Left lobe of liver (tissue), 2 donors: ENCODE measurements at places on chromosomes 2 and 18. TPM values are rescaled to one million over a fixed set of nuclear protein-coding genes. Genes with fewer than 3 reads are reported as not detected.
A peak's percentile ranks its signal among the peaks of the same experiment; 100 is the strongest.

GALNT13 gene
- total RNA-seq = not detected

DNA sequence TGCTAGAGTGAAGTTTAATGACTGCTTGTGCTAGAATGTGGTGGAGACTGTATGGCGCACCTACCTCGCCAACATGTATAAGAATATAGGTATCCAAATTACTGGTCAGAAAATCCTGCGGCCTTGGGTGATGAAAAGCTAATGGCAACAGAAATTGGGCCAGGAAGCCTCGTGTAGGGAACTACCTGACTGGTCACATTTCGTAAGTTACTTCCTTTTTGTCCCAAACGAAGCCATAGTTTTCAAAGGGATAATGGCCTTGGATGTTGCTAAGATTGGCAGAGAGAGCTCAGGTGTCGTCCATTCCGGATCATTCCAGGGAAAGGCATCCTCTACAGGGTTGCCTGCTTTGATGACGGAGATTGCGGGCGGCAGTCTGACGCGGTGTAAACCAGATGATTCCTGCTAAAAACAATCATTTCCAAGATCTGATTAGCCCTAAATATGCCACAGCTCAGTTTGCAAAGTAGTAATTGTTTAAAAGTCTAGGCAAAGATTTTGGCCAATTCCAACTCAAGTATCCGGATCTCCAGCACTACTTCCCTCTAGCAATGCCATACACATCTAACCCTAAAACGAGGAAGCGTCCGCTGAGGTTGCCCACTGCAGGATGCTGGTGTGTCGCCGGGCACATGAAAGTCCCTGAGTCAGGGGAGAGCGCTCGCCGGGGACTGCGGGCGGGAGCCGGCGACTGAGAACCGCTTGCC is 708 bp upstream of the MALT1 start:
- DNase-seq = no peak

XRCC5 gene
- total RNA-seq = 101 TPM

- no peak for DNase-seq
Observed at GRCh38 chr18:13641551-13642439, 84.6 kb downstream of the FAM210A start.

SKA1 gene
- 0.15 TPM for total RNA-seq

MROH2A gene
- total RNA-seq = 6.6 TPM

- no peak for DNase-seq
Observed at GRCh38 chr2:126832014-126832413, 66.7 kb upstream of the TEX51 start.

DNA sequence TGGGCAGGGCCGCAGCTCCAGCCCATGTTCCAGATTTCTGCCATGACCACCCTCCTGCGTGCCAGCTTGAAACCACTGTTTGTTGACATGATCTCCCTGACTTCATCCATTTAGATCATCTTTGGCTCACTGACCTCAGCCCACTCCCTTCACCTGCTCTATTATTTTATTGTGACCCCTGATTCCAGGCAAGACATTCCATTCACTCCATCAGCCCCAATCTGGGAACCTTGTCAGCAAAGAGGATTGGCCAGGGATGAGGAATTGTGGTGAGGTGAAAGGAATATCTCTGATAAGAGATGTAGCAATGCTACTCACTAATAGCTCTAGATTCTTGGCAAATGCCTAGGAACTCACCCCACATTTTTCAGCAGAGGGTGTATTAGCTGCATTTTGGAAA is 174.2 kb downstream of the TMEM247 start:
- no peak for DNase-seq

GRCh38 chr2:208939852-208940251 is 484.0 kb upstream of the MAP2 start:
- no peak for DNase-seq

GRCh38 chr2:45459860-45460259 is 151.2 kb downstream of the SRBD1 start:
- DNase-seq = no peak

DNA sequence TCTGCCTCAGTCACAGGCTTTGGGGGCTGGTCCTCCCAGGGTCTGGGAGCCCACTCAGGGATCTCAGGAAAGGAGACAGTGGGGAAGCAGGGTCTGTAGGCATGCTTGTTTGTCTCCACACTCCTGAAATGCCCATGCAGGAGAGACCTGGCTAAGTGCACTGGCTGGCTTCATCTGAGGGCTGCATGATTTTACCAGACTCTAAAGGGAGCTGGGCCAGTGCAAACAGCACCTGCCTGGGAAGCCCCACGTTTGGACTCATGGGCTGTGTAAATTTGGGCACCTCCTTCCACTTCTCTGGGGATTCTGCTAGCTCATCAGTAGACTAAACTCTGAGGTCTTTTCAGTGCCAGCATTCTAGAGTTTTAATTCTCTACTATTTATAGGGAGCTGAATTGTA is 33.7 kb downstream of the LYPD1 start:
- peak; percentile 51 for DNase-seq

DNA sequence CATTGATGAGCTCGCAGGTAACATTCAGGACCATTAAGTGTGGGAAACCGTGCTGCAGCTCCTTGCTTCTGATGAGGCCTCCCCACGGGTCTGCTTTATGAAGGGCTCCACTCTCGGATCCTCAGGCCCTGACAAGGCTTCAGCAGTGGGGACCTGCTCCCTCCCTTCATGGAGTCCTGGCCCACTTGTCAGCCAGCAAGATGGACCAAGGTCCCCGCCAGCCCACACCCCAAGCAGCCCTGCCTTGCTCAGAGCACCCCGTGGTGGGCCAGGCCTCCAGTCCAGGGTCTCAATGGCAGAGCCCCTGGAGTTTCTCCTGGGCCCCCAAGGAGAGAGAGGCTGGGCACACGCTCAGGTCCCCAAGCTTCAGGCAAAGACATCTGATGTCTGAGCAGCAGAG is 41.5 kb downstream of the CROCC2 start:
- DNase-seq = no peak

DNA sequence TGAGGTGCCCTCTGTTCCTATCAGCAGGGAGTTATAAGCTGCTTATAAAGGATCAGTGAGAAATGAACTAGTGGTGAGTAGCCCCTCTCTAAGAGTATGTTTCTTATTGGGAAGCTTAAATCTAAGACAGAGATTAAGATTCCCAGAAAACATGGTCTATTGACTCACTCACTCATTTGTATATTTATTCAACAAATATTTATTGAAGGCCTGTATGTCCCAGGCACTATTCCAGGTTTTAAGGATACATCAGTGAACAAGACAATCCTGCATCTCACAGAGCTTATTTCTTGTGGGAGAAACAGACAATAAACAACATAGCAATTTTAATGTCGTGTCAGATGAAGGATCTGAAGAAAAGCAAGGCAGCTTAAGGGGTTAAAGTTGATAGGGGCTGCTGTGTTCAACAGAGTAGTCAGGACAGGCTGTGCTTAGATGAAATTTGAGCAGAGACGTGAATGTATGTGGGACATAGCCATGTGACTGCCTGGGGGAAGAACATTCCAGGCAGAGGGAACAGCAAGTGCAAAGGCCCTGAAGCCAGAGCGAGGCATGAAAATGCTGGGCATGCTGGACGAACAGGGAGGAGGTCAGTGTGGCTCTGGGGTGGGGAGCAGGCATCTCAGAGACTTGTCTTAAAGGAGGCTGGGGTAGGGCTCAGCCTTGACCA is 14.8 kb upstream of the PSD4 start:
- peak; percentile 41 for DNase-seq

DNA sequence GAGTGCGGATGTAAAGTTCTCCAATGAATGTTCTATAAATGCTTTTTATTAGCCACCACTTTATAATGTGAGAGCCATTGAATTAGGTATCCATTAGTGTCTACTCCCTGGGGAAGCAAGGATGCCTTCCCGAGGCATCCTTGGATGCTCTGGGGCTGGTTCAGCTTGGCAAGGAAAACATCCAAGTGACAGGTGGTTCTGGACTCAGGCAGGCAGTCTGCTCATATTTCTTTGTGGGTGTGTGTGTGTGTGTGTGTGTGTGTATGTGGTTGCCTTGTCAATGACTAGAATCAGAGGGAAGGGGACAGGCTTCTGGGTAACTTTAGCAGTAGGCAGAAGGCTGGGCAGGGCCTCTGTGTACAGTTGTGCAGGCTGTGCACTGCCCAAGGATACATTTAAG is 149.2 kb downstream of the TSN start:
- no peak for DNase-seq

SERPINB10 gene
- total RNA-seq = not detected

DNA sequence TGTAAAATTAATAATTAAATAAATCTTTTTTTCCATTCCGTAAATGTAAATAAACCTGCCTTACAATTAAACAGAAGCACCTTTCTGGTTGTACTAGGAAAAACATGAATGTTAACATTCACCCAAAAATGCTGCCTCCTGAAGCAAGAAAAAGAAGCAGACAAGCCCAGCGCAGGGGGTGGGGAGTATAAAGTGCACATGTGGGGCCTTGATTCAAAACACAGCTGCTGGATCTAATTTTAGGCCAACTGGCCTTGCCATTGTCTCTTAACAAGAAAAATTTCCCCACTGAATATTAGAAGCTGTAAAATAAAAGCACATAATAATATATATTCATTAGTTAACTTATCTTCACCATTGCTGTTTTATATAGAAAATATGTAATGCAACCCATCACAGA is 28.3 kb downstream of the TCF4 start:
- DNase-seq = no peak

DNA sequence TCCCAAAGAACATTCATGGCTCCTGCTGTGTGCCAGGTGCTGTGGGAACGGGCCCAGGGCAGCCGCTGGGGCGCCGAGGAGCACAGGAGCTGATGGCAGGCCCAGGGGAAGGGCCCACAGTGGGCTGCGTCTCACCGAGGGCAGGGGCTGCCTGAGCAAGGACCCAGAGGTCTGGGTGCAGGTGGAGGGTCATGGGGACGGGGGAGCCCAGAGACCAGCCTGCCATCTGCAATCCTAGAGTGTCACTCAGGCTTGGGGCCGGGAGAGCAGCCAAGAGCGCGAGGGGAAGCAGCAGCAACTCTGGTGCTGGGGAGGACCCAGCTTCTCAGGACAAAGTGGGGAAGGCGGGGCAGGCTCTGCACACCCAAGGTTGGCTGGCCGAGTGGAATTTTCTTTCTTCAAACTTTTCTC is 207.4 kb downstream of the HDAC4 start:
- no peak for DNase-seq

MYO7B gene
- 0.63 TPM for total RNA-seq

GRCh38 chr2:176325732-176326131 is 56.5 kb downstream of the MTX2 start:
- no peak for DNase-seq

DNA sequence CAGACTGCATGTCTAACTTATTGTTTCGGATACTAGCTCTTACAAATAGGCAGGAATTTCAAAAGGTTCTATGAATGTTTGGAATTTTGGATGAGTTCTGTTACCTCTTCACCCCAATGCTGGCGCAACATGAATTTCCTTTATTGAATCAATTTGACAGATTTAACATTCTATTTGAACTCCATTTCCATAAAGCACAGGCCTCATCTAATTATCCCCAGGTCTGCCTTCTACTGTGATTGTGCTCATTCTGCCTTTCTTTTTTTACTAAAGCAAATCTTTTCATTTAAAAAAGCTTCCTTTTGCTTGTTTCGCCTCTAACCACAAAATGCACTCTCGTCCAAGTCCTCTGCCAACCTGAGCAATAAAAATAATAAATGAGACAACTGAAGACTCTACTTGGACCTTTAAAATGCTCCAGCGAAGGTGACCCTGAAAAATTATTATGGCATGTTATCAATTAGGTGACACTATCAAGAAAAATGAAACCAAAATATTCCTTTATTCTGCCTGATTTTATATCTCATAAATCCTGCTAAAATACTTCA is 922.9 kb upstream of the FSHR start:
- no peak for DNase-seq

GRCh38 chr2:239157269-239157668 is 243.6 kb downstream of the HDAC4 start:
- DNase-seq = peak; percentile 37

CD226 gene
- 1.5 TPM for total RNA-seq

DNA sequence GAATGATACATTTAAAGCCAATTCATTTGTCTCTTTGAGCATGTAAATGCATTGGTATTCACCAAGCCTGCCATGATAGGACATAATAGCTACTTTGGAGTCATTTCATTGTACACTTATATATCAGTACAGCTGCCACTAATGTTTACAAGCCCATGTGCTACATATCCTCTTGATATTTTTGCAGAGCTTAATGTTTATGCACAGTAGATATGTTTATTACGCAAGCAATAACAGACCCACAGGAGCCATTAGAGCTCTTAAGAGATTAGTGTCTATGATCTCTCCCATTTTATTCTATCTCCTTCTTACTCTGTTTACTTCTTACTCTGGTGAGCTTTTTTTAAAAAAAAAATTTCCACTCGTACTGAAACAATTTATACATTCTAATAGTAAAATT is 1132.1 kb upstream of the ZEB2 start:
- DNase-seq = no peak

DNA sequence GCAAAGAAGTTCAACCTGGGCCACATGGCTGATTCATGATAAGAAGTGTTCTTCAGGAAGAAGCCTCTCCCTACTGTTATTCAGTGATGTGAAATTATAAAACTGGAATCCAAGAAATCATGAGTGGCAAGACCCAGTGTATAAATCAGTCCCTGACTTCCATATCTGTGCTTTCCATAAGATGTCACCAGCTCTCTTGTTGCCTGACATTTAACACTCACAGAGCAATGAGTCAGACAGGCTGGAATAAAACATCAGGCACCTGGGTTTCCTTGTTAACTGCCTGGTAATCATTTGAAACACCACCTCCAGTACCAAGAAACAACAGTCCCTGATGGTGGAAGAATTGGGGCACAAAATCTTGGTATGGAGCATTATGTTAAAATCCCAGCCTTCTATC is 76.1 kb downstream of the SCG2 start:
- DNase-seq = no peak

DNA sequence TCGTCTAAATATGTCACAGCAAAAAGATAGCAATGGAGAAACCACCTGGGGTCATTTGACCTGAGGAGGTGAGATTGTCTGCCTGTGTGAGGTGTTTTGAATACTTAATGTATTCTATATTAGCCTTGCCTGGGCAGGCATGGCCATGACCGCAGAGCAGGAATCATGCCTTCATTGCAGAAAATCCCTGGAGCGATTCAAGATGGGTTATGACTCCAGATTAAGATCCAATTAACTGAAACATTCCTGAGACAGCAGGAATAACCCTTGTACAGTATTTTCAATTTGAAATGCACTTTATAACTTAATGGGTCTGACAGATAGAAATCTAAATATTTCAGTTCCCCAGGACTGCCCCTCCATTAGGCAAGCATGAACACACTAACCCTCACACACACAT is 227.3 kb upstream of the RAB6C start:
- DNase-seq = no peak

DNA sequence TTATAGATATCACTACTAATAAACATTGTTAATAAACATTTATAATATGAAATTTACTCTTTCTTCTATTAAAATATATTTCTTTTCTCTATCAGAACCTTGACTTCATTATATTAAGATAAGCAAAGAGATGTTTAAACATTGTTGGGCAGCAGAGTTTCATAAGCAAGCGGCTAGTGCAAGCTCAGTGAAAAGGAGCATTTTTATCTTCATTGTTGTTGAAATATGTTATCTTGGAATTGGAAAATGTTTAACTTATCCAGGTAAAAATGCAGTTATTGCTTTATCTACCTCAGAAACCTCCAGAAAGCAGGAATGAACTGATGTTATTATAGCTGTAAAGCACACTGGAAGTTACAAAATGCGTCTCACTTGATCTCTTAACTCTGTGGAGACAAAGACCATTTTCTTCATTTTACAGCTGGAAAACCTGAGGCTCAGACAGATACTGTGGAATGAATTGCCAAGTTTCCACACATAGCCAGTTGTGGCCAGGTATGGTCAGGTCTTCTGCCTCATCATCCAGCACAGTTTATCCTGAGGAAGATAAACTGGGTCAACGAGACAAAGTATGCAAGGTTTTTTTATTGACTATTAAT is 934.6 kb upstream of the FAM98A start:
- DNase-seq = no peak
